ENCODE measurements at places on chromosomes 16 and 17. TPM values are rescaled to one million over a fixed set of nuclear protein-coding genes. Genes with fewer than 3 reads are reported as not detected.

GRCh38 chr17:78621720-78622490, 44.7 kb upstream of the DNAH17 start:
- DNase-seq: no peak

DNA sequence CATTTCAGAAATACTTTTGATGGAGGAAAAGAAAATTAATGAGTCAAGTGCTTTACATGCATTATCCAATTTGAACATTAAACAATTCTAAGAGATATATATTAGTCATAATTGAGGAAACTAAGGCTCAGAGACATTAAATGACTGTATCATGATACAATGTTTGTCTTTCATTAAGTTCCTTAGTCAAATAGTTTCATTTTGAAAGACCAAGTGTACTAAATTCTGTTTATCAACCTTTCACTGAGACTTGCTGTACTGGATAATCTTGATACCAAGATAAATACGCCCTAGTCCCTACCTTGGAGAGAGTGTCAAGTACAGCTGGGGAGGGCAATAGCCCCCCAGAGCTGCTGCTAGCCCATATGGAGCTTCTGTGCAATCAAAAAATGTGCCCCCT, 24.2 kb downstream of the TOM1L2 start:
- peak; percentile 11 for DNase-seq

DNA sequence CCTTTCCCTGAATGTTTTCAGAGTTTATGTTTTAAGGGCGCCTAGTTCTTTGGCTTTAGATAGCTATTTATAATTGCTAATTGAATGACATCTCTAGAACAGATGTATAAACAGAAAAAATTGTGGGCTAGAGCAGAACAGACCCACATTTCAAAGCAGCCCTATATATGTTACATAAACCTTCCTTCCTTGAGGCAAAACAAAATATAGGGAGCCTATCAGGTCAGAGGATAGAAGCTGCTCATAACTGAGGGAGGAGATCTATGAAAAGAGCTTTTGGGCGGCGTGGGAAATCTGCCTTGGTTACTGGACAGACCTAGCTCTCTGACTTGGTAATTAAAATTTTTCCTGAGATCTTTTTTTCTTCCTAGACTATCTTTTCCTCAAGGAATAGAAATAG, 68.4 kb downstream of the SPAG9 start:
- DNase-seq: no peak

CRYBA1 gene
- not detected for total RNA-seq

DNA sequence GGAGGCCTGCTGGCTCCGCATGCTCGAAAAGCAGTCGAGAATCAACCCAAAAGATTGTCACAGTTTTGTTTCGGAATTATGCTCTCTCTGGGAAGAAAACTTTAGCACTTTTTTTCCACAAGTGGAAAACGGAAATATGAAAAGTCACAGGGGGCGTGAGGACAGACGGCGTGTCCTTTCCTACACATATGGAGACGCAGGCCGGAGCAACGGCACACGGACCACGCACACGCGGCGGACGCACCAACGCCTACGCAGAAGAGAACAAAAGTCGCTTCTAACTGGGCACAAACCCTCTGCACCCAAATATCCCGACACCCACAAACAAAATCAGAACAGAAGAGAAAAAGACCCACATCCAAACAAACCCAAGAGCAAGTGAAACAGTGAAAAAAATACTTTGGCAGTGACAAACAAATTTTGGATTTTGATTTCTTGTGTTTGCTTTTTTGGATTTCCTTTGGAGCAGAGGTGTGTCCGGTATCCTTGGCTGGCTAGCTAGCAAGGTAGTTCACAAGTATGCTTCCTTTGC, 9.3 kb upstream of the PABPN1L start:
- no peak for DNase-seq

RPRML gene
- total RNA-seq: 0.09 TPM

- peak; percentile 26 for DNase-seq
Observed at GRCh38 chr17:35460354-35460851, 11.8 kb upstream of the SLFN13 start.

- DNase-seq: no peak
Observed at GRCh38 chr16:11501632-11502031, 85.1 kb downstream of the LITAF start.

GRCh38 chr16:2235695-2236336, 428 bp upstream of the DNASE1L2 start:
- no peak for DNase-seq

- no peak for DNase-seq
Observed at GRCh38 chr17:68670967-68671693, 70.0 kb upstream of the FAM20A start.

DNA sequence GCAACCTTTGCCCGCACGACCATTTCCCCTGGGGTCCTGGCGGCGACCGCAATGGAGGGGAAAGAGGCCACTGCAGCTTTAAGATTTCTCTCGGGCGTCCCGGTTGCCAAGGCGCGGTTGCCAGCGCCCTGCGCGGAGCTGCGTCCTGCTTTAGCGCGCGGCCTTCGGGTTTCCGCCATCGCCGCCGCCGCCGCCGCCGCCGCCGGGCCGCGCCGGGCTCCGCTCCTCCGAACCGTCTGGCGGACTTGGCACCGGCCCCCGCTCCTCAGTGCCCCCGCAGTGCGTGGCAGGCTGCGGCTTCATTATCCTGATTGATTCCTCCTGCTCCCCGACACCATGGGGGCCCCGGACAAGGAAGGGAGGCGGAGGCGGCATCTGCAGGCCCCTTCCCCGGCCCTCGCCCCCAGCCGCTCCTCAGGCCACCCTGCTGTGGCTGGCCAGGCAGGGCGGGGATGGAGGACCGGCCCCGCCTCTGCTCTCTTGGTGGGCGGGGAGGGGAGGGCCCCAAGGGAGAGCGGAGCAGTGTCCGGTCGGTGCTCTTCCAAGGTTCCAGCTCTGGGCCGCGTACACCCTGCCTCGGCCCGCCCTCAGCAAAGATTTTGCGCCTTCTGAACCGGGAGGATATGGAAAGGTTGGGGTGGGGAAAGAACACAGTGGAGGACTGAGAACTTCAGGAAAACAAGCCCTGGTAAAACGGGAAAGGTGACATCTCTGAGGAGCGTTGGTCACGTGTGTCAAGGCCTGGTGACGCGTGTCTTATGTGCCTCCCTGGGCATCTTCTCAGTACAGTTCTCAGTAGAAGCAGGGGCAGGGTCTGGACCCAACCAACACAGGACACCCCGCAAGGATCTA, 34.0 kb downstream of the NEUROD2 start:
- DNase-seq: peak; percentile 73

DNA sequence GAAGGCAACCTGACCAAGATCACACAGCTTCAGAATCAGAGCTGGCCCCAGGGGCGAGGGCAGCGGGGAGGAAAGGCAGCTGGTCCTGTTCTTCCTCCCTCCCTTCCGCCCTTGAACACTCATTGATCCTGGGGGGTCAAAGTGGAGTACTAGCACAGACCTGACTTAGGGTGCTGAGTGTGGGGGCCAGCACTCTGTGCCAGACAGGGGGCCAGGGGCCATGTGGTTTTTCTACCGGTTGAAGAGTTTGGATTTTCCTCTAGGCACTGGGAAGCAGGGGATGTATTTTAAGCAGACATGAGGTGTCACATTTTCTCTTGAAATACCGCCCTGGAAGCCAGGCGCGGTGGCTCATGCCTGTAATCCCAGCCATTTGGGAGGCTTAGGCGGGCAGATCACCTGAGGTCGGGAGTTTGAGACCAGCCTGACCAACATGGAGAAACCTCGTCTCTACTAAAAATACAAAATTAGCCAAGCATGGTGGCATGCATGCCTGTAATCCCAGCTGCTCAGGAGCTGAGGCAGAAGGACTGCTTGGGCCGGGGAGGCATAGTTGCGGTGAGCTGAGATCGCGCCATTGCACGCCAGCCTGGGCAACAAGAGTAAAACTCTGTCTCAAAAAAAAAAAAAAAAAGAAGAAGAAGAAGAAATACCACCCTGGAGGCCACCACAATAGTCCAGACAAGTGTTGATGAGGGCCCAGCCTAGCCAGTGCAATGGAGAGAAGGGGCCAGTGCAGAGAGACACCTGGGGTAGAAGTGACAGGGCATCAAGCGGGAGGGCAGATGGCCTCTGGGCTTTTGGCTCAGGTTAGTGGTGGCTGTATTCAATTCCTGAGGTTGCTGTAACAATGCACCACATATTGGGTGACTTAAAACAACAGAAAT, 15.3 kb downstream of the OSBPL7 start:
- no peak for DNase-seq

KRT20 gene
- total RNA-seq: not detected

DNA sequence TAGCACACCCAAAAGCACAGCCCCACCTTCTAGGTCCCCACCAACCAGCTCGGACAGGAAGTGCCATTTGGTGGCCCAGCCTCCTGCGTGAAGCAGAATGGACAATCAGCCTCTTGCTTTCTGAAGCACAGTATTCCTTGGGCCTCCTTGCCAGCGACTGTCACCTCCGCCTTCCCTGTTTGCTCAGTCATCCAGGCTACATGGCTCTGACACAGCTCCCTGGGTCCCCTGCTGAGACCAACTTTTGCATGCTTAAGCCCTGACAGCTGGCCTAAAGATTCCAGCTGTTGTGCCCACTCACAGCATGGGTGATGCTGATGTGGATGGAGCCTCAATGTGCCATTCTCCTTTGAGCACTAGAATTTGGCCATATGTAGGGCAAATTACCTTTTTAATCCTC, 4.5 kb upstream of the CACNG5 start:
- no peak for DNase-seq

MT1G gene
- not detected for total RNA-seq

- DNase-seq: no peak
Observed at GRCh38 chr16:54026456-54026855, 260.1 kb downstream of the IRX3 start.

ANKRD11 gene
- total RNA-seq: 72.0 TPM

MYH2 gene
- not detected for total RNA-seq

GRCh38 chr16:10988164-10988803, 43.9 kb downstream of the CLEC16A start:
- peak; percentile 27 for DNase-seq

DNA sequence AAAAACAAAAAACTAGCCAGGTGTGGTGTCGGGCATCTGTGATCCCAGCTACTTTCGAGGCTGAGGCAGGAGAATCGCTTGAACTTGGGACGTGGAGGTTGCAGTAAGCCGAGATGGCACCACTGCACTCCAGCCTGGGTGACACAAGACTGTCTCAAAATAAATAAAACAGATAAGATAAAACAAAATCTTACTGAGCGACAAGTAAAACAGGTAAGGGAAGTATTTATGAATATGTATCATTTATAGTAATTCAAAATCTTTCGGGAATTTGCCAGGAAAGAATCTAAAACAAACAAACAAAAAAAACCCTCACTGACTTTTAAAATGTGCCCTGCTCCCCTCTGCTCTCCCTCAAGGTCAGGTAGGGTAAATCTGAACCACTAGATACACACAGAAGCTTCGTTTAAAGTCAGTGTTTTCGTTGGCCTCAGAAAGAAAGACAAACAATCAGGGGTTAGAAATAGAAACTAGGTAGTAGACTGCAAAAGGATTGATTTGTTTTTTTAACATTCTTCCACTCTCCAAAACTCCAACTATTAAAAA, 2.1 kb downstream of the PRPSAP1 start:
- no peak for DNase-seq

SULT1A2 gene
- not detected for total RNA-seq

GRCh38 chr16:30760001-30760559, 1.8 kb downstream of the CFAP119 start:
- no peak for DNase-seq

DNA sequence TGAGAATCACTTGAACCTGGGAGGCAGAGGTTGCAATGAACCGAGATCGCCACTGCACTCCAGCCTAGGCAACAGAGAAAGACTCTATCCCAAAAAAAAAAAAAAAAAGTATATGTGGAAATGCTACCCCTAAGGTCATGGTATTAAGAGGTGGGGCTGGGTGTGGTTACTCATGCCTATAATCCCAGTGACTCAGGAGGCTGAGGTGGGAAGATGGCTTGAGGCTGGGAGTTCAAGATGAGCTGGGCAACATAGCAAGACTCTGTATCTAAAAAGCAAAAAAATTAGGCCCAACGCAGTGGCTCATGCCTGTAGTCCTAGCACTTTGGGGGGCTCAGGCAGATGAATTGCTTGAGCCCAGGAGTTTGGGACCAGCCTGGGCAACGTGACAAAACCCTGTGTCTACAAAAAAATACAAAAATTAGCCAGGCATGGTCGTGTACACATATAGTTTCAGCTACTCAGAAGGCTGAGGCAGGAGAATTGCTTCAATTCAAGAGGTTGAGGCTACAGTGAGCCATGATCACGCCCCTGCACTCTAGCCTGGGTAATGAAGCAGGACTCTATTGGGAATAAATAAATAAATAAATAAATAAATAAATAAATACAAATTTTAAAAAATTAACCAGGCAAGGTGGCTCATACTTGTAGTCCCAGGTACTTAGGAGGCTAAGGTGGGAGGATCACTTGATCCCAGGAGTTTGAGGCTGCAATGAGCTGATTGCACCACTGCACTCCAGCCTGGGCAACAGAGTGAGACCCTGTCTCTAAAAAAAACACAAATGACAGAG, 32.3 kb upstream of the NUFIP2 start:
- no peak for DNase-seq

TEX19 gene
- total RNA-seq: not detected

- DNase-seq: no peak
Observed at GRCh38 chr17:50372222-50372757, 694 bp downstream of the MRPL27 start.

HBM gene
- total RNA-seq: not detected

- no peak for DNase-seq
Observed at GRCh38 chr16:69003500-69003899, 102.0 kb upstream of the HAS3 start.

DNA sequence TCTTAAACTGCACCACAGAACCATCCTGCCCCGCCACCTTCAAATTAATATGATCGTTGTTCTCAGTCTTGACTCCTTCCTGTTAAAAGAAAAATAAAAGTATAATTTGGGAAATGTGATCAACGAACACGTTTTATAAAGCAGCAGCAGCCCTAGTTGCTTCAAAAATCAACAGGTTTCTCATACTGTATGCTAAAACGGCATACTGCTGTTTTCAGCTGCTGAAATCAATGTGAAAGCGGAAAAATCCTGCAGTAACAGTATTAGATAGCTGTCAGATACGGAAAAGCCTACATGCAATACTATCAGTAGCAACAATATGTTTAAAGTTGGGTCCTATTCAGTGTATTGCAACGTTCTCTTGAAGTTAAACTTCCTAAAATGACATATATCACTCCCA, 1.6 kb downstream of the SUMO2 start:
- DNase-seq: no peak

DNA sequence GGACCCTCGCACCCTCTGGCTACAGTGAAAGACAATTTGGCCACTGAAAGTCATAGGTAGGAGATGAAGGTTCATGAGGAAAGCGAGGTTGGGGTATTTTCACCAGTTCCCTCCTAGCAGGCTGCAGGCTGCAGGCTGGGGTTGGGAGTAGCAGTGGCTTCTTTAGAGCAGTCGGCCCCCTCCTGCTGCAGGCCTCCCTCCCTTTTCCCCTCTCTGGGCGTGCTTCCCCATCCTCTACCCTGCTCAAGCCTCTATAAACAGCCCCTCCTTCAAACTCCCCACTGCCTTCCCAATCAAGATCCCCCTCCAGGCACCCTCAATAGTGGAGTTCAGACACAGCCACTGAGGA, 41.8 kb downstream of the GAS7 start:
- DNase-seq: no peak

- no peak for DNase-seq
Observed at GRCh38 chr16:71373073-71373472, 14.6 kb downstream of the CALB2 start.

AURKB gene
- total RNA-seq: 15.3 TPM
